ENCODE measurements at places on chromosomes 5 and 9.
A peak's percentile ranks its signal among the peaks of the same experiment; 100 is the strongest.

- no peak for DNase-seq
Observed at GRCh38 chr5:43571237-43571636, 14.4 kb upstream of the PAIP1 start.

- DNase-seq: no peak
Observed at GRCh38 chr5:74295676-74296075, 344.9 kb downstream of the ENC1 start.

DNA sequence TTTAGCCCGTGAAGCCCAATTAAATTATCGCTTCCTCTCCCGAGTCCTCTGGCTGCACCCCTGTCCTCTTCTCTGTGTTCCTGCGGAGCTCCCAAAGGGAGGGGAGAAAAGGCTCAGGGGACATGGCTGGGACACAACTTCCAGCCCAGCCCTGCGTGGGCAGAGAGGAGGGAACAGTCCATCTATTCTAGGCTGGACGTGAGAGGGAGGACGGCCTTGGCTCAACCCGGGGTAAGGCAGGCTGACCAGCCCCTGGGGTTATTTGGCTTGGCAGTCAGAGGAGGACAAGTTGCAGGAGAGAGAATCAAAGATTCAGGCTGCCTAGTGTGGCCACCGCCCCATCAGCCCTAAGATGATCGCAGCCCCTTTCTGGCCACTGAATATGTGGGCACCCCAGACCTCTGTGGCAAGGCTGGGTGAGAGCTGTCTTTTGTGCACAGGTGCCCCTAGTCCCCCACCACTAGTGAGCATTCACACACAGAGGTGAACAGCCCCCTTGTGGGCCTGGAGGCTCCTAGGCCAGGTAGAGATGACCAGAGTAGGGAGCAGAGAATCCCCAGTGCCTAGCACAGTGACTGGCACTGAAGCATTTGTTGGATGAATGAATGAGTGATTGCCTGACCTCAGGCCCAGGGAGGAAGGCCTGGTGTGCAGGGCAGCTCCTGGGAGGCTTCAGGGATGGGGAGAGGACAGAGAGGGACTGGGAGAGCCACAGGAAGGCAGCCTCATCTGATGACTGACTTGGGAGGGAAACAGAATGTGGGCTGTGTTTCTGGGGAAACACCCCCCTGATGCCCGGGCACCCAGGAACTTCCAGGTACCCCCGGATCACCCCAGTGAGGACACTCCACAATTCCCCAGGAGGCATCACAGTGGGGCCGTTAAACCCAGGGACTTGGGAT, 133.9 kb downstream of the C9orf50 start:
- DNase-seq: no peak

GRCh38 chr5:132055808-132056609, 4.4 kb upstream of the IL3 start:
- peak; percentile 76 for DNase-seq

GRCh38 chr5:43536972-43537371, 19.9 kb downstream of the PAIP1 start:
- DNase-seq: no peak

DNA sequence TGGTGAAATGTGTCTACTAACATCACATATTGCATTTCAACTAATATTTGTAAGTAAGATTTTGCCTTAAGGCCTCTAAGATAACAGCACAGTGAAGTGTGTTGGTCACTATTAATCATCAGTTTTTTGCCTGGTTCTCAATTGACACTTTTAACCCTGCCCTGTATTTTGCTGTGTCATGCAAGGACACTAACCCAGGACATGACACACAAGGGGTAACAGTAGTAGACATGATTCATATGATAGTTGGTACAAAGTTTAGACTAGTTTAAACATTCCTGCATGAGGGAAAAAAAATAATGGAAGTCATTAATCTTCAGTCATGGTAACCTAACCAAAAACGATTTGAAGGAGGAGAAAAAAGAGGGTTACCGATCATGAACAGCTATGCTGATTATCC, 207.0 kb downstream of the DEPDC1B start:
- DNase-seq: no peak

- DNase-seq: no peak
Observed at GRCh38 chr9:15736569-15736968, 183.7 kb downstream of the CCDC171 start.

DNA sequence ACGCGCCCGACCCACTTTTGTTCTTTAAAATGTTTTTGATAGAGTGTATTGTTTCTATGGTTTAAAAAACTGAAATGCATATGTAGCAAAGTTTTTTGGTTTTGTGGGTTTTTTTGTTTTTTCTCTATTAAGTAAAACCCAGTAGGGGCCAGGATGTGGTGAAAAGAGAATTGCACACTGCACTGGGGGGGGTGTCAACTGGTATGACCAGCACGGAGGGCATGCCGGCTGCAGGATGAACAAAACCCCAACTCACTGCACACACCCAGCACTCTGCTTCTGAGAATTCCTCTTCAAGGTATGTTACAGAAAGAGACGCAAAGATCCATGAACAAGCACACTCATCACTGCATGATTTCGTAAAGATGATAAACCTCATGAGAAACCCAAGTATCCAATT, 75.0 kb downstream of the STK10 start:
- DNase-seq: peak; percentile 87

GRCh38 chr5:53817183-53817582, 256.7 kb downstream of the NDUFS4 start:
- DNase-seq: no peak

DNA sequence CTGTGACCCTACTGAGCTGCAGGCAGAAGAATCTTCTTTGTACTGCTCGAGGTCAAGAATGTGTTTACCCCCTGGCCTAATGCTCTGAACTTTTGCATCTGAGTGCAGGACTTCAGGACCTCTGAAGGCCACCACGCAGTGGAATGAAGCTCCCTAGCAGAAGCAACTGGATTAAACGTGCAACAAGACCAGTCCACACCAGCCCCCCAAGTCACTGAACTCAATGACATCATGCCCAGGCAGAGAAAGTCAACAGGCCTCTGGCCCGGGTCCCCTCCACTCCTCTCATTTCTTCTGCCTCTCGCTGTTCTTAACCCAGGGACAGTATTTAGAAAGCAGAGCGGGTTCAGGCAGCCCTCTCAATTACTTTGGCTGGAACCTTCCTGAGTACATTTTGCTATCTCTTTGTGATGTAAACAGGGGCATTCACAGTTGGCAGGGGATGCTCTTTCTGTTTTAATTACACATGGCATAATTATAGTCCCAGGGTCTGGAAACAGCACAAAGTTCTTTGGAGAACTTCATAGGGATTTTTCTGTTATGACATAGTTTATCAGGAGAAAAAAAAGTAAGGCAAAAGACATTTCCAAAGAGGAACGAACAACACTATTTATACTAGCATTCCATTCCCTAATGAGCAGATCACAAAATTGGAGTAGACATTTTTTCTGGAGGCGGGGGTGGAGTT, 108.2 kb upstream of the SPATA31D4 start:
- DNase-seq: no peak

DNA sequence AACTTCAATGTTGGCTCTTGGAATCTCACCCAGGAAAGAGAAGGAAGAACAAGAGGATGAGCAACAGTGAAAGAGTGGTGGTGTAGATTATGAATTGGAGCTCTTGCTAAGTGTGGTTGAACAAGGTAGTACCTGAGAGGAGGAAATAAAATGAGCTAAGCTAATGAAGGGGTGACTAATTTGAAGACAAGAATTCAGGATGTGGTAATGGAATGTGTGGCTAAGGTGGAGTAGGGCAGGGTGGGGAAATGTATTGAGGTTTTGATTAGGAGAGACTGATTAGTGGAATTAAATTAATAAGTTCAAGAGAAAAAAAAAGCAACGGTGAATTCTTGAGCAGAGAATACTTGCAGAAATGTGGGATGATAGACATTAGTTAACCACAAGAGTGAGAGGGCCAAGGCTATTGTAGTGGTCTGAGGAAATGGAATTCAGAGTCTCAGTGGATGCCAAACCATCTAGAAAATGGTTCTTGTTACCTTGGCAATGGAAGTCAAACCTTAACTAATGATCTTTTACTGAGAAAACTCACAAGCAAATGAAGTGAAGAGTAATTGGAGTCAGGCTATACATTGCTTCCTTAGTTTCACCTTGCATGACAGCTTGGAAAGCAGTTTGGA, 648.3 kb upstream of the ZNF608 start:
- no peak for DNase-seq

DNA sequence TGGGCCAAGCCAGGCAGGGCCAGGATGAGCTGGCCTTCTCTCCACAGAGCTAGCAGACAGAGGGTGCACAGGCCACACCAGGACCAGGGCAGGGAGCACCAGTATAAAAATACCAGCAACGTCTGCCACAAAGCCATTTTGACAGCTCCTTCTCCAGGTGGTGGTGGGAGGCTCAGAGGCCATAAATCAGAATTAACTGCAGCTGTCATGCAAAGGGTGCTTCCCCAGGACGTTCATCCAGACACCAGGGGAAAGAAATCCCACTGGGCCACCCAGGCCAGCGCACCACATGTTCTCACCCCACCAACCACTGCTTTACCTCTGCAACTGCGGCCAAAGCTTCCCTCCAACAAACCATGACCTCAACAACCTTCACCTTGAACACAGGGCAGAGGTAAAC, 403.7 kb upstream of the TRPC7 start:
- no peak for DNase-seq

GRCh38 chr5:135067587-135067986, 33.6 kb upstream of the PITX1 start:
- no peak for DNase-seq

- no peak for DNase-seq
Observed at GRCh38 chr5:127933348-127933747, 150.2 kb upstream of the SLC12A2 start.

- DNase-seq: peak; percentile 61
Observed at GRCh38 chr9:97038611-97039513, at the start of gene CTSV. CTSV (minus strand) TSS chr9:97039142; CDS start chr9:97038043, 1,099 bp downstream.

GRCh38 chr5:176515396-176515795, 21.8 kb downstream of the RNF44 start:
- DNase-seq: no peak

GRCh38 chr5:17156463-17156862, 61.0 kb upstream of the BASP1 start:
- no peak for DNase-seq

- peak; percentile 33 for DNase-seq
Observed at GRCh38 chr9:136944212-136944518, 373 bp downstream of the FBXW5 start.

GRCh38 chr5:176368726-176369125, 3.4 kb downstream of the ARL10 start:
- DNase-seq: no peak

GRCh38 chr5:59069438-59070079, 486.7 kb downstream of the RAB3C start:
- no peak for DNase-seq

DNA sequence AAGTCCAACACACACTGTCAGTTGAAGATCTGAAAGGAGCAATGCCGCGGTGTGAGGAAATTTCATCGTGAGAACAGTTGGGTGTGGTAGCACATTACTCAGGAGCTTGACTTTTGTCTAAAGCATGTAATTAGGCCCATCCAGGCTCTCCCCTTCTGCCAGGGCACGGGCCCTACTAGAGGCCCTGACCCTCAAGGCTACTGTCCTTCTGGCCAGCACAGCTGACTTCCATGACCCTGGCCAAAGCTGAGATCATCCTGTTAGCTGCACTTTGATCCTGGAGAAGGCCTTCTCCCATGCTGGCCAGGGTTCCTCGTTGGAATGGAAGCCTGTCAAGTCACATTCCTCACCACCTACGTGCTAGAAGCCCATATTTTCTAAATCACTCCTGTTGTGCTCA, 77.8 kb upstream of the SLC1A3 start:
- DNase-seq: no peak

DNA sequence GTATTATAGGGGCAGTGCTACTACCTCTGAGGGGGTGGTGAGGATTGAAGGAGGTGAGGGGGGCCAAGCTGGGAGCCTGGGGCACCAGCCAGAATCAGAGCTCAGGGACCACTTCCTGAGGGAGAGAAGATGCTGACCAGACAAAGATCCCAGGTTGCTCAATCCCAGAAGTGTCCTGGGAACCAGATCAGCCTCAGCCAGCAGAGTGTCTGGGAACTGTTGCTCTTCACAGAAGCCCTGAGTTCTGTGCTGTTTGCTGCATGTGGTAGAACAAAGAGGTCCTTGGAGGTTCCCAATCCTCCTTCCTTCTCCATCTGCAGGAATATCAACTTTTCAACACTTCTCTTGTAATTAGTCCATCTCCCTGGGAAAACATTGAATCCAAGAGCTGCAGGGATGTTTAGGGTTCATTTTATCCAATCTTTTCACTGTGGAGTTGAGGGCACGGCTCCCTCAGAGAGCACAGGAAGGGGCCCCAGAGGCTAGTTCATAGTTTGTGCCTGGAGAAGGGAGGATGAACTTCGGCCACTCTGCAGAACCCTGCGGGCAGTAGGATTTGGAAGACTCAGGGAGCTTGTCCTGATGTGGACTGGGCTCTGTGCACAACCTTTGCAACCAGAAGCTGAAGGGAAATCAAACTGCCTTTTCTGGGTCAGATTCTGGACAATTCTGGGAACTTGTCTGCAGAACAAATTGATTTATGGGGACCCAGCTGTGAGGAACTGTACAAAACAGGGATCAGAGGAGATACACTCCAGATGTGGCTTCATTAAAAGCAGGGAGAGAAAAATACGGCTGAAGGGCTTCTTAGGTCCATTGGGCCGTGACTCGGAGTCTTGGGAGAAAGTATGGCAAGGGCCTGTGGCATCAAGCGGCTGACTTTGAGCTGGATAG, 57.1 kb downstream of the GALNT12 start:
- DNase-seq: no peak

- DNase-seq: no peak
Observed at GRCh38 chr5:122287101-122287500, 24.9 kb upstream of the SNCAIP start.

DNA sequence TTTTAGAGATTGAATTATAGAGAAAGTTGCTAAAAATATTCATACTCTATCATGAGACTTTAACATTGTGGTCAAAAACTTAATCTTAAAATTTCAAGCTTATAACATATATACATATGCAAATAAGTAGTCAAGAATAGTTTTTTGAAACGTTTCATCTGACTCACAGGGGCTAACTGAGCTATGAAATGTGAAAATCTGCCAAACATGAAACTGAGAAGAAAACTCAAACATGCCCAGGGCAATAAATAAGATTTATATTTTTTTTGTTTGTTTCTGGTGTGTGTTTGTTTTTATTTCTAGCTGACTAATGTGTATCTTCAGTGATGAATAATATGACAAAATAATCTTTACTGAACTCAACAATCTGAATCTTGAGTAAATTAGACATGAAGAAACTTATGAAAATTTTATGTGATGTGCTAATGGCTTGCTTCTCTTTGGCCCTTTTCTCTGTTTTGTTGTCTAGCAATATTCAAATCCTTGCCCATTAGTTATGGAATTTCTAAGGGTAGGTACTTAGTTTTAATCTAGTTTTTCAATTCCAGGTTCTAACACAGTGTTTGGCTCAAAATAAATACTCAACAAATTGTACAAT, 99.9 kb downstream of the FAM174A start:
- DNase-seq: no peak

- DNase-seq: no peak
Observed at GRCh38 chr5:79527431-79527830, 13.5 kb upstream of the HOMER1 start.

DNA sequence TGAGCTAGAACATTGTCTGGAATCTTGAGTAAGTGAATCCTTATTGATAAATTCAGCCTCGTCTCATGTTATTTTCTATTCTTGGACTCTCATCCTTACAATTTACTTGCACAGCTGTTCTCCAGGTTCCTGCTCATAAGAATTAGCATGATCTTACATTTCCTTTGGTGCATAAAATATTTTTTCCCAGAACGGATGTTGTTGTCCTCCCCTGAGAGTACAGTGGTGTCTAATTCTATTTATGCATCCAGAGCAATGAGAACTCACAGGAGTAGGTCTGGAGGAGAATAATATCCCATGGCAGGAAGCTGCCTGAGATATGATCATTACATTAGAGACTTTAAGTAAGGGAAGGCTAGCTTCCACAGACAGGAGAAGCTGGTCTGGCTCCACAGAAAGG, 178.4 kb upstream of the MAST4 start:
- DNase-seq: no peak

GRCh38 chr5:32505756-32506155, 61.2 kb upstream of the ZFR start:
- no peak for DNase-seq

All from central memory CD4-positive, alpha-beta T cell (primary cell).